Stimulated activated naive B cell treated with anti-CD40 and anti-IgM and Interleukin-4, amounts not matched to agents 10 μg/mL and 1 μg/mL and 100 μg/mL, for 72 hours (primary cell): ENCODE measurements at places on chromosomes 1 and 21.

- no peak for DNase-seq
These were observed 246.4 kb upstream of the MAP1LC3C start for GRCh38 chr1:242245255-242245654.

GRCh38 chr1:119626841-119627240 lies 21.2 kb downstream of the ZNF697 start:
- no peak for DNase-seq

GRCh38 chr1:229285440-229285839 lies 14.5 kb downstream of the RAB4A start:
- DNase-seq = no peak

GRCh38 chr1:22369294-22370189 lies 82.1 kb upstream of the ZBTB40 start:
- DNase-seq = no peak

GRCh38 chr21:29174607-29175013 lies 44.2 kb downstream of the MAP3K7CL start:
- no peak for DNase-seq

- no peak for DNase-seq
These were observed 39.7 kb upstream of the TMEM125 start for GRCh38 chr1:43229826-43230780.

- DNase-seq = no peak
These were observed 19.7 kb downstream of the PRDX6 start for GRCh38 chr1:173496757-173497320.

DNA sequence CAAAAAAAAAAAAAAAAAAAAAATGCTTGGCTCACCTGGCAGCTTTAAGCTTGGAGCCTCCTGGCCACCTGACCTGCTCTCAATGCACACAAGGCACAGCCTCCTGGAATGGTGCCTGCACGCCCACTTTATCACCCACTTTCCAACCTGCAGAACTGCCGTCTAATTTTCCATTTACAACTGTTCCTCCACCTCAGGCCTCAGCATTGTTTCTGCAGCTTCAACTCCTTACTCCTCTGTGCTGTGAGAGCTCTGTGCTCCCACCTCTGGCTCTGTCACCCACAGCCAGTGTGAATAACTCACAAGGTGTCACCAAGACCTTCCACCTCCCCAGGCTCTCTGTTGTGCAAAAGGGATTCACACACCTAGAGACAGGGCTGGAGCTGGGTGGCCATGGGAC lies 38.7 kb upstream of the GPR157 start:
- DNase-seq = no peak

DNA sequence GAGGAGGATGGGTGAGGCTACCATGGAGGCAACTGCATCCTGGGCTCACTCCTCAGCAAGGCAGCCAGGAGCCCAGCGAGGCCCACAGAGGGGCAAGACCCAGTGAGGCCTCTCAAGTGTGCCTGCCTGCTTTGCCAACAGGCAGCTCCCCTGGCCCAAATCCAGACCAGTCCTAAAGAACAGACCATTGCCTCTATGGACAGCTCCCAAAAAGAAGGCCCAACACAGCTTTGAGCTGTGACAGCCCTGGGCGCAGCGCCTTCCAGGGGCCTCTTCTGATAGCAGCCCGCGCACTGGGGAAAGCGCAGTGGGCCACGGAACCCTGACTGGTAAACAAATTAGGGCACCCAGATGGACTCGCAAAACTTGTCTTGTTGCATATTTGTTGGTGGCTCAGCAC lies 25.5 kb downstream of the C1orf198 start:
- DNase-seq = no peak

DNA sequence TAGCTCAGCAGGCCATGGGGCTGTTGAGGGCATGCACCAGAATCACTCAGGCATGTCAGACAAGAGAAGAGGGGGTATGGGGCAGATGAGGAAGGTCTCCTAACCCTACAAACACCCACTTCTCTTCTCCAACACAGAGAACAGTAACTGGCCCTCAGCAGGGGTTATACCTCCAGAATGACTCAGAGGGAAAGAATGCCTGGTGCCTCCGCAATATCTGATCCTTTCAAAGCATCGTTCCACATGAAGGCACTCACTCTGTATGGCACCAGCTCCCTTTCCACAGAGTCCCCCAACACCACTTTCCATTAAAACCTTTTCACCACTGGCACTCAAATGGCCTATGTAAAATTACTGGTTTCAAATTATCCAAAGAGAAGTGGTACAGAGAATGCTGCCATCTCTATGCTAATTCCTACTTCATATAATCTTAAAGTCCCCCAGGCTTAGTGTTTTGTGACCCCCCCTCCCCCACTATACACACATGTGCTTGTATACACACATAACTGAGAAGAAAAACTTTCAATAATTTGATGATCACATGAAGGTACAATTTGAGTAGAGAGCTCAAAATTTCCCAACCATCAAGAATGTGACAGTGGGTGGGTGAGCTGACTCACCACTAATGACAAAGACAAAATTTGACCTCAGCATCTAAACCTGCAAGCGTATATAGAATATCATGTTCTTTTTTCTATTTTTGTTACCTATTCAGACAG lies 91.5 kb downstream of the SIPA1L2 start:
- DNase-seq = no peak

GRCh38 chr1:96364576-96364975 lies 357.0 kb upstream of the PTBP2 start:
- no peak for DNase-seq

- DNase-seq = no peak
These were observed 8.9 kb downstream of the COL9A2 start for GRCh38 chr1:40308036-40308727.

DNA sequence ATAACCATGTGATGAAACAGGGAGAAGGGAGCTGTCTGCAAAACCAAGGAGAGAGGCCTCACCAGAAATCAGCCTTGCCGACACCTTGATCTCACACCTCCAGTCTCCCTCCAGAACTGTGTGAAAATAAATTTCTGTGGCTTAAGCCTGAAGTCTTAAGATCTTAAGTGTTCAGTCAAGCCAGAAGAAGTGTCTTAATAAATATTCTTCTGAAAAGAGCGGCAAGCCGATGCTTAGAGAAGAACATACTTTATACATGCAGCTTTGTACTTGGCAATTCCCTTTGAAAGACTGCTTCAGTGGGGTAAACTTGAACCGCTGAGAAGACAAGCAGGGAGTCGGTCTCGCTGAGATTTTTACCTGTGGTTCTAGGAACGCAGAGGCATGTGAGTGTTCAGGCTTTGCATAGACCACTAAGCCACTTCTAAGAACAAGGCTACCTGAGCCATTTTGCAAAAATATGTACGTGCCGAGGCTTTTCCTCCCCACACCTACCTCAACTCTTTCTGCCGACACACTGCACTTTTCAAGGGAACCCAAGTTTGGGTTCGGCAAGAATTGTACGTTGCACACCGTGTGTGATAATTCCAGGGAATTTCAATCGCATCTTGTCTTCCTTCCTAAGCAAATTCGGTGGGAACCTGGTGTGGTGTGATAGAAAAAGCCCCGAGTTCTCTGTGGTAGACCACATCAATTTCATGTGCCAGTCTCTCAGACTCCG lies 3.4 kb downstream of the RUNX1 start:
- no peak for DNase-seq

DNA sequence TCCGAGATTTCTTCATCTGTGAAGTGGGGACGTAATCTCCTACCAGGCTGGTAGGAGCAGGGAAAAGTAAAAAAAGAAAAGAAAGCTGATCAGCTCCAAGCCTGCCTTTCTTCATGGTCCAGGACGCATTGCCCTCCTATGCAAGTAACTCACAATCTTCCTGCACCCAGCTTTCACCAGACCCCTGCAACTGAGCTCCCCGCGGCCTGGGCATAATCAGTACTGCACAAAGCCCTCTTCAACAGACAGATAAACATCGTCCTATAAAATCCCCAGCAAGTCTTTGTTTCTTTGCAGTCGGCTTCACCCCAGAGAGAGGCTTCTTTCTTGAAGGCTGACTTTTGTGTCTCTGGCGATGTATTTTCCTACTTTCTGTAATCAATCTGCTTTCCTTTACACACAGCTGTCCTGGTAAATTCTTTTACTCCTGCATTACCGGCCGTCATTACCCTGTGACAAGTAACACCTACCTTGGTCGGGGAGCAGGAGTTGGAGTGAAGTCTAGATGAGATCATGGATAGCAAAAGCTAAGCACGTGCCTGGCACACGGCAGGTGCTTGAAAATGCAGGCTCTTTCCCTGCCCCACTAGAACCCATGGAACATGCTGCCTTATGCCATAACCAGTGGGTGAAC lies 8.3 kb downstream of the PADI1 start:
- no peak for DNase-seq

- no peak for DNase-seq
These were observed 6.4 kb downstream of the GFI1 start for GRCh38 chr1:92480200-92480812.

DNA sequence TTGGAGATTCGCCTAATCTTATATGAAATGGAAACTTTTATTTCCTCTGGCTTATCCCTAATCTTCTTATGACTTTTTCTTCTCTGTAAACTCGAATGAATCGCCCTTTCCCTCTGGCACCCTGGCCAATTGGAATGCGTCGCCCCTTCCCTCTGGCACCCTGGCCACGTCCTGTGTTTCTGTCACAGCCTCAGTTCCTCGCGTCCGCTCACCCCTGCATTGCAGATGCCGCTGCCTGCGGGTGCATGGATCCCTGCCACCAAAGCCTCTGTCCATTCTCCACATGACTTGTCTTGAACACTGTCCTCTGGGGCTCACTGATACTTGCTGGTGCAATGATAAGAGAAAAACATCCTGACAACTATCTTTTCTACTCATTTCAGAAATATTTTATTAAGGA lies 104.6 kb downstream of the ADARB1 start:
- no peak for DNase-seq

DNA sequence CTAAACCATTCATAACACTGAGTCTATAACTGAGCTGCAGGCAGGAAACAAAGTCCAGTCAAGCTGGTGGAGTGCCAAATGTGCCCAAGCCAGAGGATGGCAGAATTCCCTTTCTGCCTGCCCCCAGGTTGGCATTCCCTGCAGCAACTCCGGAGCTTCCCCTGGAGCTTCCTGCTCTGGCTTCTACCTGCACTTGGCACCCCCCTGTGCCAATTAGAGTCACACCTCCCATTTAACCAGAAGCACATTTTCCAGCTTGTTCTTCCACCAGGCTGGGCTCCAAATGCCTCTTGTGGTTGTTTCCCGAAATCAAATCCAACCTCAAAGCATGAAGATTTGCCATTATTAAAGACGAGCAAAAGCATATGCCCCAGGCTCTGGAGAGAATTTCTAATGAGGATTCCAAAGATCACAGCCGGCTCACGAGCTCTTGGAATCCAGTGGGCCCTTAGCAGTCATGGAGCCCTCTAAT lies 294.5 kb downstream of the RRAGC start:
- DNase-seq = no peak

- no peak for DNase-seq
These were observed 465.2 kb downstream of the NCAM2 start for GRCh38 chr21:21463456-21463855.

- DNase-seq = no peak
These were observed 122.7 kb downstream of the LMO4 start for GRCh38 chr1:87451229-87451920.
